ENCODE measurements at places on chromosomes 6 and 20. TPM values are rescaled to one million over a fixed set of nuclear protein-coding genes. Genes with fewer than 3 reads are reported as not detected.

DNA sequence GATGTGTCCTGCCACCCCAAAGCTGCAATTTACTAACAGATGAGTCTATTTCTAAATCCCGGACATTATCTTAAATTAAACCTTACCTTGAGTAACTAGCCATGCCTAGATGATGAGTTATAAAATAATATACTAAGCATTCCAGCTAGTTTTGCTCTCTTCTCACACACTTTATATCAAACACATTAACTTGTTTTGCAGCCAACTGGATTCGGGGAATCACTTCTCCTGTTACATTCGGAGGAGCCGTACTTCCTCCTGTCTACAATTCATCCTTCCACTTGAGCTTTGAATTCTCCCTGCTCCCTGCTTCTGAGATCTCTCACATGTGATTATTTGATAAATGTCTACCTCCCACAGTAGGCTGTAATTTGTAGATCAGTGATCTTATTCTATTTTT, 420.1 kb downstream of the GJA1 start:
- no peak for DNase-seq

GRCh38 chr20:60214901-60215815, 256.9 kb downstream of the CDH26 start:
- no peak for DNase-seq

GRCh38 chr6:122207794-122208193, 191.7 kb upstream of the HSF2 start:
- no peak for DNase-seq

DNA sequence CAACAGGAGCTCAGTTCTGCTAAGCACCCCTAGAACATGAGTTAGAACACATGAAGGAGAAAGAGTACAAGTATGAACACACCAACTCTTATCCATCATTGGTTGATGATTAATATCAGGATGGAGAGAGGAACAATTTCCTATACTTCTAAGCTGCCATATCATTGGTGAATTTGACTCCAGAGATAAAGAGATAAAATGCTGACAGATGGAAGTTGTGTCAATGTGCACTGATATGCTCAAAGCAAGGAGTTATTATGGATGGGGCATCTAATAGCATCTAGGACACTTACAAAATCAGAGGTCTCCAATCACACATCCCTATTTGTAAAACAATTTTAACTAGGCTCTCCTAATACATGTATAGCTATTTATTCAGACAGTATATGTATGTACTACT, 145.4 kb downstream of the BFSP1 start:
- no peak for DNase-seq

GRCh38 chr6:36649701-36650484, 28.6 kb upstream of the CDKN1A start:
- no peak for DNase-seq

The RWDD2A gene
- total RNA-seq = 3.2 TPM

The FAXC gene
- 0.57 TPM for total RNA-seq

The CDKN1A gene
- total RNA-seq = 113 TPM

The RHAG gene
- total RNA-seq = not detected

The CCDC170 gene
- total RNA-seq = 0.38 TPM
